Inflammatory macrophage treated with lipopolysaccharide for 1 hour (primary cell): ENCODE measurements at places on chromosomes 4 and X.

DNA sequence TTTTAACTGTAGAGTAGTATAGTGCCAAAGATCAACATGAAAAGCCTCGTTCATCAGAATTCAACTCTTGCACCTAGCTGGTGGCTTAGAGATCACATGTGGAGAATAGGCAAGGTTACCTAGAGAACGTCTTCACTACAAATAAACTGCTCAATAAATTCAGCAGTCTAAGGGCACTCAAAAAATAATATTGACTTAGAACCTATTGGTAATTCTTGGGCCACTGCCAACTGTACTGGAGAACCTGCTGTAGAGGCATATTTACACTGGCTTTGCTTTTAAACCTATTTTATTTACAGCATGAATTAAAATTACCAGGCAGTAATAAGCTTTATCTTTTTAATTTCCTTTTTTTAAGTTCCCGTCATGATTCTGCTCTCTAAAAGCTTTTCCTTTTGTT, 343.7 kb downstream of the PDHA2 start:
- DNase-seq = no peak

DNA sequence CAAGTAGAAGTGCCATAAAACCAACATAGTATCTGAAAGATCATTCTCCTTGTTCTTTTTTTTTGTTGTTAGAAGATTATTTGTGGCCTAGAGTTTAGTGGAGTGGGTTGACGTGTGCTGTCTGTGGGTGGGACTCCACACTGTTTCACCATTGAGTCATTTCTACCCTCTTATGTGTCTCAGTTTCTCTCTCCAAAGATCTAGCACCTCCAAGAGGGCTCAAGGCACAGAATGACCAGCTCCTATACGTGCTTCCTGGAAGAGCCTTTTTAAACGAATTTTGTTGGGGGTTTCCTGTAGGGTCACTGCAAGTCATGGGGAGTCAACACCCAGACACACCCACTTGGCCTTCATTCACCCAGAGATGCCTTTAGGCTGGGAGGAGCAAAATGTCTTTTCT, 150.1 kb downstream of the KLF8 start:
- no peak for DNase-seq

- no peak for DNase-seq
These were observed 77.8 kb downstream of the MID1 start for GRCh38 chrX:10542586-10542985.

DNA sequence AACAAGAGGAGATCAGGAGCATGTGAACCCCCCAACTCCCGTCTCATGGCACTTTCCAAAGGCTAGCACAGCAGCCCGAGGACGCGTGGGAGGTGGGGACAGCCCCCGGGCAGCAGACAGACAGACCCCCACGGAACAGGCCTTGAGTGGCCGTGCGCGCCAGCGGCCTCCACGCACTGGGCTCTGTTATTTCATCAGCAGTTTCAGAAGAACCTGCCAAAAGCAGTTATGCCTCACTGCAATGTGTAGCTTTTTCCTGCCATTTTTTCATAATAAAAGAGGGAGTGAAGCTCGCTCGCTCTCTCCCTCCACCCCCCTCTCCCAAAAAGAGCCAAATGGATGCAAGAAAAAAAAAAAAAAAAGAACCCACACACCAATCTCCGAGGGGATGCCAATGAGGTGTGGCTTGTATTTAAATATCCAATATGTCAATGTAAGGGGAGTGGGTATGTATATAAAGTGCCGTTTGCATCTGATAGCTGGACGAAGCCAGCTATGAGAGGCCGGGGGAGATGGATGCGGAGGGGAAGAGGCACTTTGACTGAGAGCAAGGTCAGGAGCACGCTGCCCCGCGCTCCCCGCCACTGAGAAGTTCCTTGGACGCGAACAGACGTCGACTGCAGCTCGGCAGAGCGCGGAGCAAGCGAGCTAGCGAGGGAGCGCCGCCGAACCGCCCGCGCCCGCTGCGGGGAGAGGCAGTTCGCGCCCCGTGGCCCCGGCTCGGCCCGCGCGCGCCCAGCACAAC, at the start of gene FGF16:
TSS of gene FGF16 (plus strand) at position 482 of the 745 bp plus-strand sequence. CDS start 286 bp downstream, outside the sequence.
- no peak for DNase-seq

DNA sequence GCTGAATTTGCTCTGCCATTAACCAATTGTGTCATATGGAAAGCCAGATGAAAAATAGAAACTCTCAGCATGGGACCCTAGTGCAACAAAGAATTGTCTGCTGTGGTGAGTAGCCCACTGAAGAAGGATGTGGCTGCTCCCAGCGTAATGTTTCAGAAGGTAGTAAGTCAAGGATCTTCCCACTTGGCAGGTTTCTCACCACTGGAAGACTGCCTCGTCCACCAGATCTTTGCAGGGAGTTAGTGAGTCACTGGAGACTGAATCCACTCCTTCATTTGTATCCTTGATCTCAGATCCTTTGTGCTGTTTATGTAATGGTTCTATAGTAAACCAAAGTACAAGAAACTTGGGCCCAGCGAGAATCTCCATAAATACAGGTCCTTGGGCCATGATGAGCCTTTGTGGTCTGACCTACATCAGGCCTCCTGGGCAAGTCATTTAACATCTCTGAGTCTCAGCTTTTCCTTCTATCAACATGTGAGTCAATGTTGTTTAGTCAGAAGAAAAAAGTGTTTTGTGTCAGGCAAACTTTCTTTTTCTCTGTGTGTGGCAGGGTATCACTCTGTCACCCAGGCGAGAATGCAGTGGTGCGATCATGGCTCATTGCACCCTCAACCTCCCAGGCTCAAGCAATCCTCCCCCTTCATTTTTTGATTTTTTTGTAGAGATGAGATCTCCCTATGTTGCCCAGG, 78.0 kb upstream of the CCDC160 start:
- DNase-seq = no peak

DNA sequence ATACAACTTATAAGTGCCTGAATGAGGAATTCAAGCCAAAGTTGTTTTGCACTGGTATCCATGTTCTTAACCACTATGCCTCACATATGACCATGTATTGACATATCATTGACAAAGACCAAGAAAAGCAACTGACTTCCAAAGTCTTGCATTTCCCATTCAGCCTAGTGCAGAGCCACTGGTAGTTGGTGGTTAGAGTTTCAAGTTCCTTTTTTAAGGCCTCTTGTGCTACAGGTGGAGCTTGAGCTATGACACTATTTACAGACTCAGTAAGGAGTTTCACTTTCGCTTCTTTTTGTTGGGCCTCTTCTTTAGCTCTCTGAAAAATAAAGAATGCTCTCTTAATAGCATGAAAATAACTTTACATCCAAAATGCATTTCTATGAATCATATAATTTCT, 763.0 kb downstream of the DMD start:
- DNase-seq = peak; percentile 25

DNA sequence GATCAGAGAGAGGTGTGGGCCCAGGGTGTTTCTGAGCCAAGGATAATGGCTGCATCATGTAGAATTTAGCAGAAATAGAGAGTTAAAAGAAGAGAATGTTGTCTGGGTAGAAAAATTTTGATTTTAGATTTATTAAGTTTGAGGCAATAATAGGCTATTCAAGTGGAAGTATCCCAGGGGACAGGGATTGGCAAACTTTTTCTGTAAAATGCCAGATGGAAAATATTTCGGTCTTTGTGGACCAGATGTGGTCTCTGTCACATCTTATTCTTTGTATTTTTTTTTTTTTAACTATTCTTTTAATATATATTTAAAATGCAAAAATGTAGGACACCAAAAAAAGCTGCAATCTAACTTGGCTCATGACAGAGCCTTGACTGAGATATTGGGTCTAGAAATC, 33.1 kb downstream of the IL15 start:
- no peak for DNase-seq

DNA sequence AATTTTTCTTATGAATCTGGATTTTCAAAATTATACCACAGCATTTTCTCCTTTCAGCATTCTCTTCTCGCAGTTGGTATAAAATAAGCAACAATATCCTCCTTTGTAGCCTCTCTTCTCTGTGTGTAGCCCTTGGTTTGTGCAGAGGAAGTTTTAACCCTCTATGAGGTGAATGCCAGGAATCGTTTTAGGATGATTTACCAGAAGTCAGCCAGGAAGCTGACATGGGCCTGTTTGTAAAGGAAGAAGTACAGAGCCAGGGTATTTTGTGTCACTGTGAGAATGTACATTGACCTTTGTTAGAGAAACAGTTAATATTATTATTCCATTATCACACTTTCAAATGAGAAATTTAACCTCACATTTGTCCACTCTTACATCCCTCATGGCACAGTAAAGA, 88.9 kb upstream of the RPL34 start:
- DNase-seq = no peak

- DNase-seq = no peak
These were observed 195.4 kb upstream of the HHIP start for GRCh38 chr4:144450526-144450925.

GRCh38 chr4:22870847-22871449, 178.2 kb downstream of the GBA3 start:
- DNase-seq = no peak

DNA sequence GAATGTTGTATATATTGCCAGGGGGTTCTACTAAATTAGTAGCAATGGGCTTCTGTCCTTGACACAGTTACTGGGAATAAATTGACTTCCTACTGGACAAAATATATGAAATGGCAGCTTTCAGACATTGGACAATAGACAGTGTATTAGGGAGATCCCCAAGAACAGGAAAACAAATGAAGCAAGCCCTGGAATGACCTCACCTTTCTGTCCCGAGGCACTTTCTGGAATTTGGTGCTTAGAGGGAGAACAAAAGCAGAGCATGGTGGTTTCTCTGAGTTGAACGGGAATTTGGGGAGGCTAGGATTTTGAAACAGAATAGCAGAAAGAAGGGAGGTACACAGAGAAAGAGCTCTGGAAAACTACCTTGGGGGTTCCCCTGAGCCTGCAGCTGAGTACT, 187.7 kb upstream of the MAGEB2 start:
- no peak for DNase-seq

DNA sequence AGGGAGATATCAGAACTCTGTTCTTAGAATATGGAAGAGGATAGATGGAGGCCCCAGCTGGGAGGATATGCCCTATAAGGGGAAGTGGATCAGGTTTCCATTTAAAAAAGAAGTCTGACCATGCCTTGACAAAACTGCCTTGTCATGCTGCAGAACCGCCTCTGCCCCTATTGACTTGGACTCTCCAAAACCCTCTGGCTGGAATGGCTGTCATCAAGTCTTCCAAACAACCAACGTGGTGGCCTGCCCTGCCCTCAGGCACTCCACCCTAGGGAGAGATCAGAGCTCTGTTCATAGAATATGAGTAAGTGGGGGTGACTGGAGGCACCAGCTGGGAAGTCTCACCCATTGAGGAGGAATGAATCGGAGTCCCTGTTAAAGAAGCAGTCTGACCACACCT, 114.9 kb downstream of the VSIG4 start:
- peak; percentile 13 for DNase-seq

- no peak for DNase-seq
These were observed 62.8 kb downstream of the KCNIP4 start for GRCh38 chr4:21885770-21886169.

DNA sequence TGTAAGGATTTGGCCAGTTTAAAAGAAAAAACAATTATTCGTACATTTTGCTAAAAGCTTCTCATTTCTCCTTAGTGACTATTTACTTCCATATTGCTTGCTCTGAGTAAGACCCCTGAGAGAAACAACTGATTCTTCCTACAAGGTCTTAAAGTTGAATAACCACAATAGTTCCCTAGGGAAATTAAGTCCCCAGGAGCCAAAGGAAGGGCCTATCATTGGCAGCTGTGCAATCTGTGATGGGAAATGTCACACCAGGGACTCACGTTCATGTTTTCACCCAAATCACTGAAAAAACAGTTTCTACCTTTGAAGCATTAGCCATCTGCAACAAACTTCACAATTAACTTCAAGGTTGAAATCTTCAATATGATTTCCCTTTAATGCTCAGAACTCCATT, 66.7 kb downstream of the JADE1 start:
- no peak for DNase-seq

GRCh38 chrX:30283456-30284200, 25.6 kb downstream of the NR0B1 start:
- DNase-seq = peak; percentile 35

DNA sequence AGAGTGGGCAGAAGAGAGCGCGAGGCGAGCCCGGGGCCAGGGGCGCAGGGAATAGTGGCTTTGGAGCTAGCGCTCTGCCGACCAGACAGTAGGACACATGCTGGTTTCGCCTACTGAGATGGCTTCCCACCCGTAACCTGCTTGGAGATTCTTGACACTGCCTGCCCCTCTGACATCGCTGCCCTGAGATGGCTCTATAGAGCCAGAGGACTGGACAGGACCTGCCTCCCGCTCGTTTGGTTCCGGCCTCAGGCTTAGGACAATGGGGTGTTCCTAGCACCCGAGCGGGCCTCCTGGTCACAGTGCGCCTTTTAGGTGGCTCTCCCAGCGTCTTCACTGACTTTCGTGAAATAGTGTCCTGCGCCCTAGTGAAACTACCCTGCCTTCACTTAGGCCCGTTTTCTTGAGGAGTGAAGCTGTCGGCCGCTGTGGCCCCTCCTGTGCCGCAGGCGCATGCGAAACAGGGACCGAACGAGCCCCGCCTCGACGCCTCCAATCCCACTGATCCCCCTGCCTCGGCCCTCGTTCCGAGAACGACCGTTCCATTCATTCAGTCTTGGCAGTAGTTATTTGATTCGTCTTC, 608 bp downstream of the TAF1 start:
- peak; percentile 3 for DNase-seq

DNA sequence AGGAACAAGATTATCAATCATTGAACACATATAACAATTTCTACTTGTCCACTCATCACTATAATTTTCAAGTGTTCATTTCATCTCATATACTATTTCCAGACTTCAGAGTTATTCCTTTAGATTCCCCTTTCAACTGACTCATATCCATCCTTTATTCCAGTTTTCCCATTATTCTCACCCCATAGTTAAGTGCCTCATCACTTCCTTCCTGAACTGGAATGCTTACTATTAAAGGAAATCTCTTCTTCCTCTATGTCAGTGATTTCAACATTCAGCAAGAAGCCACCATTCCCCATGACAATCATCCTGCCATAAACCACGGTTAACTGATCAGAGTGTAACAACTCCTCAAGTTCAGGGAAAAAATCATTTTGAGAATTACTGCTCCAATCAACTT, 198.9 kb downstream of the FBXO8 start:
- no peak for DNase-seq

DNA sequence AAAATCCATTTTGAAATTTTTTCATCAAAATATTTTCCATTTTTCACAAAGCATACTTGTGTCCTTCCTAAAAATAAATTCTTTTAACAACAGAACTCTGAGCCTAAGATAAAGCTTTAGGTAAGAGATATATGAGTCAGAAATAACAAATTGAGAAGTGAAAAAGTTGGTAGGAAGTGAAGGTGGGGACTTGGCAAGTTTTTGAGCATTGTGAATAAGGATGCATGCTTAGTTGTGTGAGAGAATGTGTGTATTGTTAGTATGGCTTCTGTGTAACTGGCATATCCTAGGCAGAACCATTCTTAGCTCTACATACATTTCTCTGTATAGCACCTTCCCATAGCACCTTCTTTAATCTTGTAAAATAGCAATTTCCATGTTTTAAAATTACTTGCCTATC, 6.8 kb downstream of the ASB5 start:
- no peak for DNase-seq
